NCI-H187 treated with DMSO at 0.1 percent for 48 hours (cell line): ENCODE measurements at places on chromosomes 1 and 21.

- no peak for DNase-seq
These were observed 108.6 kb downstream of the GPR52 start for GRCh38 chr1:174556392-174556791.

- no peak for DNase-seq
These were observed 21.6 kb upstream of the POFUT2 start for GRCh38 chr21:45309069-45309986.

DNA sequence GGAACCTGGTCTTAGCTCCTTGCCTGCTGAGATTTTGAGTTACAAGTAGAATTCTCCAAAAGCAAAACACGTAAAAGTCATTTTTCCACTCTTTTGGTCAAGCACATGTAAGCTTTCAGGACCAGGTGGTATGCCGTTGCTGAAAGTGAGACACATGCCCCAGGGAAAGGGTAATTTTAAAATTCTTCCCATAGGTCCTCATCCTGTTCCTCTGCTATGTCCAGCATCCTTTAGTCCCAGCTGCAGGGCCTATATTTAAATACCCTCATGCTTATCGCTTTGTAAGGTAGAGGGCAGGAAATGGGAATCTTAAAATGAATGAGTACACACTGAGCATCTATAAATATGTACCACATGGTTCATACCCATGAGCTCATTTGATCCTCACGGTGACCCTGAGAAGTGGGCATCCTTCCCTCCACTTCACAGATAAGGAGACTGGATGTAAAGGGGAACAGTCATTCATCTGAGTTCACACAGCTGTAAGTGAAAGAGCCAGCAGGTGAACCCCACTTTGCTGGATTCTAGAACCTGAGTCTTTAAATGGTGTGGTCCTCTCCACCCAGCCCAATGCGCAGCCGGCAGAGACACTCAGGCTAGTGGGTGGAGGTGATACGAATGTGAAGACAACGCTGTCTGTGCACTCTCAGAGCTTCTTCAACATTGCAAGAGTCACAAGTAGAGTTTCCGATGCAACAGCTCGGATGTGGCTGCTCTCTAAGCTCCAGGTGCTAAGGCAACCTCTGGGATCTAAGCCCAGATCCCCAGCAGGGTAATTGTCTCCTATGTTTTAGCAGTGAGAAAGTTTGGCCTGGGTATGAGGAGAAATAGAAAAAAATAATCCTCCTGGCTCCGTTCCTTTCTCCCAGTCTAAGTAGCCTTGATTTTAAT, 163.5 kb downstream of the PLXNA2 start:
- DNase-seq, result no peak

DNA sequence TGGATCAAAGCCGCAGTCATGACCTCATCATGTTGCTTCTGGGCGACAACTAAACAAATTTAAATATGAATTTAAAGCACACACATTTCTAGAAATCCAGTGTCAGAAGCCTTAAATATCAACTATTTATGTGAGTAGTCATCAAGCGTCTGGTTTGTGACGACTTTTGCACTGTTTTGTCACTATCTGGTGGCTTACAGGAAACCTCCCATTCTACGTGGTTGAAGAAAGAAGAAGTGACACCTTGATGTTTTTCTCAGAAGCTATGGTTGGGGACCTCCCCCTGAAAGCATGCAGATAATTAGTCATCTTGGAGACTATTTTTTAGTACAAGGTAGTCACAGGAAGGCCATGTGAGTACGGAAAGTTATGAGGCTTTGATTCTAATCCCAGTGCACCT, 58.5 kb downstream of the TENT5C start:
- no peak for DNase-seq

DNA sequence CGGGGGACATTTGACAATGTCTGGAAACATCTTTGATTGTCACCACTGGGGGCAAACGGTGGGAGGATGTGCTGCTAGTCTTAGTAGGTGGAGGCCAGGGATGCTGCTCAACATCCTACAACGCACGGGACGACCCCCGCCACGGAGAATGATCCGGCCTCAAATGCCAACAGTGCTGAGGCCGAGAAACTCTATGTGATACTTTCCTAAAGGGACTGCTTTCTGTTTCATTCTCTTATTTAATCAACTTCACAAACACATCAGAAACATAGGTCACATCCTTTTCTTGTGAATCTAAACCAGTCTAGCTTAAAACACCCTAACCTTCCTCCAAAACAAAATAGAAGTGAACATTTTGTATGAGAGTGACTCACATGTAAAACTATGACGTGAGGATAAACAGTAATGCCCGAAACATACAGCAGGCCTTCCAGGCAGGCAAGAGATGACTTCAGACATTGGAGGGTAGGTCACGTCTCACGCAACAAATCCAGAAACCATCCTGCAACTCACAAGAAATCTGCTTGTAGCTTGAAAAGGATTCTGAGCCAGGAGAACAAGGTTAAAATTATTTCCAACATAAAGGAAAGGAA, 37.2 kb upstream of the ETS2 start:
- DNase-seq, result no peak

DNA sequence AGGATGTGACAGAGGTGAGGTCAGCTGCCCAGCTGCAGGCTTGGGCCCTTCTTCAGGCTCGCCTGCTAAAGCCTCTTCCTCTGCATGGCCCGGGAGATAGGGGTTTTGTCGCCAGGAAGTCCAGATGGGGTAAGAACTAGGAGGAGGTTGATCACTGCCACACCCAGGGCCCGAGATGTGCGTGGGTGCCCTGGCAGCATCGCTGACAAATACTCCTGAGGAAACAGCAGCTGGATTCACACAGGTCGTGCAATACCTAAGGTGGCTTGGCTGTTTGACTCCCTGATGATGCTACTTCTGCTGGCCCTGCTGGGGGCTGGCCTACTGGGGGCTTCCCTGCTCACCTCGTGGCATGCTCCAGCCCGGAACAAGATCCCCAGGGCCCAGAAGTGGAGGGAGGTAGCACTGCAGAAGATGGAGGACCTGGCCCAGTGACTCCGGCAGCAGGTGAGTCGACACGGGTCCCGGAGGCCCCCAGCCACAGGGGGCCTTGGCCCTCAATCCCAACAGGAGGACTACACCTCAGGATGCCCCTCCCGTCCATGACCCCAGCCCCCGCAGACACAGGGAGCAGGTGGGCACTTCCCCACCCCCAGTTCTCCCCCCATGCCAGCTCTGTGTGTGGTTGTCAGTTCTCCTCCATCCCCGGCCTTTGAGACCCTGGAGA, 29.6 kb downstream of the FAAH start:
- DNase-seq, result no peak

DNA sequence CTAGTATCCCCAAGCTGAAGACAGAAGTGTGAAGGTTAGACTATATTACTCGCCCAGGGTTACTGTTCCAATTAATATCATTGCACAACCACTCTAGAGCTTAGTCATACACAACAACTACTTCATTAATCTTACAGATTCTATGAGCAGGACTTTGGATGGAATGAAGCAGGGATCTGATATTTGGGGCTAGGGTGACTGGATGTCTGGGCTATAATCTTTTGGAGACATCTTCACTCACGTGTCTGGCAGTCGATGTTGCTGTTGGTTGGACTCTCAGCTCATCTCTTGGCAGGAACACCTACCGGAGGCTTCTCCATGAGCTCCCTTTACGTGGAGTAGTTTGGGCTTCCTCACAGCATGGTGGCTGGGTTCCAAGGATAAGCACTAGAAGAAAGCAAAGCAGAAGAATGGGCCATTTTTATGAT, 519.2 kb upstream of the B3GALT2 start:
- no peak for DNase-seq

- no peak for DNase-seq
These were observed 102.8 kb upstream of the COL11A1 start for GRCh38 chr1:103211073-103211472.

DNA sequence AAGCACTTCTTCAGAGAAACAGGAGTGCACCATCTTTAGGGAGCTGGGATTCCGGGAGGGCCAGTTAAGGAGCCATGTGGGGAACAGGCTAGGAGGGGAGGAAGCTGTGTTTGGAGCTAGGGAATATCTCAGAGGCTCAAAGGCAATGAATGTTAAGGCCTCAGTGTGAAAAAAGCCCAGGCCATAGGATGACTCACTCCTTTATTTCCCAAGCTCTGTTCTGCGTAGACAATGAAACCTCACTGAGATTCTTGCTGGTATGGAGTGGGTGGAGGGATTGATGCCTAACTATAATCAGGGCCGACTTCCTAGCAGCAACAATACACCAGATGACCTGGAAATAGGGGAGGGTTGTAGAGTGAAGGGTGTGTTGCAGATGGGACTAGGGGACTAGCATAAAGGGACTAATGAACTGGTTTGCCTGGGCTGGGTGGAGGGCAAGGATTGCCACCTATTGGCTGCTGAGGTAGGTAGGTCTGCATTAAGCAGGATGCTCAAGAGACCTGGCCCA, 2.1 kb downstream of the GNAT2 start:
- DNase-seq, result no peak

DNA sequence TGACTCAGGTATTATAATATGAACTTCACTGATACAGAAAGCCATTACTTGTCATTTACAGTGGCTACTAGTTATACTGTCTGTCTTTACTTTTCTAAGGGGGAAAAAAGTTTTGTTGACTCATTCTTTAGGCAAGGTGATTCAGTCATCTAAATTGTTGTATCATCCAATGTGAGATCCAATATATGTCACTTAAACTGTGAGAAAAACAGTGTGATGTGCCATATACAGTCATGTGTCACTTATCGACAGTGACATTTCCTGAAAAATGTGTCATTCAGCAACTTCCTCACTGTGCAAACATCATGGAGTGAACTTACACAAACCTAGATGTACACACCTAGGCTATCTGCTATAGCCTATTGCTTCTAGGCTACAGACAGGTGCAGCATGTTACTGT, 57.6 kb downstream of the KCNK2 start:
- DNase-seq, result no peak

GRCh38 chr1:36888811-36889477, 145.4 kb downstream of the GRIK3 start:
- DNase-seq, result no peak

GRCh38 chr1:48547561-48548220, 75.7 kb upstream of the SPATA6 start:
- no peak for DNase-seq

DNA sequence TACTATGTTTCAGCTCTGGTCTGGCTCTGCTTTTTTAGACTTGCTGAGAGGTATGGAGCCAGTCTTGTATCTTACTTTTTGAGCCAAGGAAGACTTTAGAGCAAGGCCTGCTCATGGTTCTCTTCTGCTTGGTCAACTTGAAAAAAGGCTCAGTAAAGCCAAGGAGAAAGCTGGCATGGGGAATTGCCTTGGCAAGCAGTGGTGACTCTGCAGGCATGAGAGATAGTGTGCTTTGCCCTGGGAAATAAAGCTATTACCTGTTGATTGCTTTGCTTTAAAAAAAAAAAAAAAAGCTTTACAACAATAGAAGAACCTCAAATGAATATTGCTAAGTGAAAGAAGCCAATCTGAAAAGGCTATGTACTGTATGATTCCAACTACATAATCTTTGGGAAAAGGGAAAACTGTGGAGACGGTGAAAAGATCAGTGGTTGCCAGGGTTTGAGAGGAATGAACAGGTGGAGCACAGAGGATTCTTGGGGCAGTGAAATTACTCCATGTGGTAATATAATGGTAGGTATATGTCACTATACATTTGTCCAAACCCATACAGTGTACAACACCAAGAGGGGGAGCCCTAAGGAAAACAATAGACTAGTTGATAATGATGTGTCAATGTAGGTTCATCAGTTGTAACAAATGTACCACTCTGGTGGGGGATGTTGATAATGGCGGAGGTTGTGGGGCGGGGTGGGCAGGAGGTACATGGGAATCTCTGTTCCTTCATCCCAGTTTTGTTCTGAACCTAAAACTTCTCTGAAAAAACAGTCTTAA, 87.6 kb downstream of the HMCN1 start:
- DNase-seq, result no peak

DNA sequence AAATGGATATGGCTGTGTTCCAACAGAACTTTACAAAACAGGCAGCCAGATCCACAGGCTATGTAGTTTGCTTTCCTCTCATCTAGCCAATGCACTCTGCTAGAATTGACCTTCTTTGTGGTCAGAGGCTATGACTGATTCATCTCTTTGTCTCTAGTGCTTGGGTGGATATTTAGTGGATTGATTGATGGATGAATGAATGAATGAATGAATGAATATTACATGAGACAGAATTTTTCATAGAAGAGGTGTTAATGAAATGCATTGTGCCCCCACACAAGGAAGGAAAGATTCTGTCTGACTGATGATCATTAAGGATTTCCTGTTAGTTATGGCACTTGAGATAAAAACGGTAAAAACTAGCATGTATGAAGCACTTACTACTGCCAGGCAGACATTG, 50.5 kb upstream of the ZYG11A start:
- DNase-seq, result no peak

- no peak for DNase-seq
These were observed 8.8 kb upstream of the CAPN8 start for GRCh38 chr1:223674119-223674890.

DNA sequence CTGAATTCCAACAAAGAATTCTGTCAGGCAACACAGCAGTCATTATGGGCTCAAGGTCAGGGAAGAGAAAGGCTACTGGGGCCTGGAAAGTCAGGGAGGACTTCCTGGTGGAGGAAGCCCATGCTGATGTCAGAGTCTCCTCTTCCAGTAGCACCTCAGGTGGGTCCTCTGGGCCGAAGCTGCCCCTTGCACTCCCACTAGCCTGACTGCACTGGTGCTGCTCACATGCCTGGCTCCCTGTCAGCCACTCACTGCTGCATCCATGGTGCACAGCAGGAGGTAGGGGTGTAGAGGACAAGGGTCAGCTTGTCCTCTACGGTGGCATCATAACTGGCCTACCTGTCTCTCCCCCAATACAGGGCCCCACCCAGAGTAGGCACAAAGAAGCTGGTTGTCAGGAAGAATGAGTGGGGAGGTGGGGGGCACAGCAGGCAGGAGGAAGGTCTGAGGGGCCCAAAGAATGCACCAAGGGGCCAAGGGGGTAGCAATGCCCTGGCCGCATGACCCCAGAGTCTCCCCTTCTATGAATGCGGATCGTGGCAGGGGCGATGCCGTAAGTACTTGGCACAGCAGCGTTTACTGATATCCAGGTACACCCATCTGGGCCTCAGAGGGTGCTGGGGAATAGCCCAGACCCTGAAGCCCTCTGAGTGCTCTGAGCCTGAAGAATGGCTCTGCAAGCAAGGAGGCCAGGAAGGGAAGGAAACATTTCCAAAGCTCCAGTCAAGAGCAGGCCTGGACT, 80.3 kb downstream of the GLIS1 start:
- DNase-seq, result no peak

- no peak for DNase-seq
These were observed 426.5 kb upstream of the NFIA start for GRCh38 chr1:60655679-60656355.

- DNase-seq, result no peak
These were observed 101.4 kb upstream of the VAMP3 start for GRCh38 chr1:7669559-7670311.

GRCh38 chr21:37682966-37683365, 233.3 kb downstream of the KCNJ6 start:
- DNase-seq, result no peak

DNA sequence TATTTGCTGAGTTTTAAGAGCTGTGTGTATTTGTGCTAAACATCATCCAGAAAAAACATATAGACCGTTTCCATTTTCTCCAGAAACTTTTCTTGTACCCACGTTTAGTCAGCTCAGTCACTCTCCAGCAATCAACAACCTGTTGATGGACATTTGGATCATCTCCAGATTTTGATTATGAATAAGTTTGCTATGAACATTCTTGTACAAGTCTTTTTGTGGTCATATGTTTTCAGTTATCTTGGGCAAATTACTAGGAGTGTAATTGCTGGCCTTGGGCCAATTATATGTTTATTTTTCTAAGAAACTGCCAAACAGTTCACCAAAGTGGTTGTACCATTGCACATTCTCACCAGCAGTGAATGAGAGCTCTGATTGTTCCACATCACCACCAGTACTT, 221.8 kb downstream of the CENPF start:
- DNase-seq, result no peak
